ENCODE measurements at places on chromosomes 5 and 9. TPM values are rescaled to one million over a fixed set of nuclear protein-coding genes. Genes with fewer than 3 reads are reported as not detected.

DNA sequence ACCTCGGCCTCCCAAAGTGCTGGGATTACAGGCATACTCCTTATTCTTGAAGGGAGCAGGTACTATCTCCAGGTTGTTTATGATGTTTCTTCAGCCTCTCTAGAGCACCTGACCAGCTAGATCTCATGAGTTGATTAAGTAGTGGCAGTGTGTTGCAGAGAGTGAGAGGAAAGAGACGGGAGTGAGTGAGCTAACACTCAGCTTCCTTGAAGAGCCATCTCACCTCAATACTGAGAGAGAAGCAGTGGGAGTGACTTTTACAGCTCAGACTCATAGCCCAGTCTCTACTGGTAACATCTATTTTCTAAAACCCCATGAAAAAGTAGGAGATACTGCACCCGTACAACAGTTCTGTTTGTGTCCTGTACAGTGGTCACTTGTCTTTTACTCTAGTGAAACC, 43.9 kb upstream of the RUSC2 start:
- DNase-seq: no peak

DNA sequence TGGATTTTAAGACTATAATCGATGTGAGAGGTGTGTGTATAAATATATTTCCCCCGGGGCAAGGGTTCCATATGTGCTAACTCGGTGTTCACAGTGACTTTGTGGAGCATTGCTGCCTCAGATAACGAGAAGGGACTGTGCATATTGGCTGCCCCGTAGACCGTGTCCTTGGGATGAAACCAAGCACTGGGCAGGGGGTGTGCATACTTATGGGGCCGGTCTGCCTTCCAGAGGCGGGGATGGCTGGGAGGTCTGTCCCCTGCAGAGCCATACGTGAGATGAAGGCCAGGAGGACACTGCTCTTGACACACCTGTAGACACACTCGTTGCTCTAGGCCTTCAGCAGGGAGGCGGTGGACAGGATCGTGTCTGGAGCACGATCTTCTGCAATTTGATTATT, 56.0 kb upstream of the ZNF354A start:
- no peak for DNase-seq

GRCh38 chr9:110303133-110303532, 34.5 kb downstream of the TXNDC8 start:
- no peak for DNase-seq

DNA sequence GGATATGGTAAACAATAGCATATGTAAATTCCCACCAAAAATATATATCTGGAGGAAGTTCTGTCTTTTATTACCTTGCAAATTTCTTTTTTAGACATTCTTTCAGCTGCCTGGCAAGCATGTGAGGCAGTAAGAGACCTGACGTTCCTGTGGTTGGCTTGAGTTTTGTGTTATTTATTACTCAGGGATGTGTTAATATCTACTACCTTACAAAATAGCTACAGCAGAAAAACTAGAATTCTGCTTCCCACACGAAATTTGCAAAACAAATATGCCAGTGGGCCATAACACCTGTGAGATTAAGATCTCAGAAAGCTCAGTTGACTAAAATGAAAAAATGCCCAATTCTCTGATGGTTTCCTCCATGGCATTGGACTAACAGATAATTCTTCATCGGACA, 274.2 kb downstream of the TMEM167A start:
- DNase-seq: no peak

Gene SCGB3A2
- total RNA-seq: 0.51 TPM

Gene FOXD4L5
- total RNA-seq: 0.04 TPM

All from PC-3 (cell line).